ENCODE measurements at places on chromosomes 5 and 9. TPM values are rescaled to one million over a fixed set of nuclear protein-coding genes. Genes with fewer than 3 reads are reported as not detected.

Gene UBE2QL1
- not detected for total RNA-seq

GRCh38 chr5:61286446-61287132 is 45.5 kb upstream of the ZSWIM6 start:
- H3K27me3 ChIP-seq = no peaks in the 10 kb centered on the region
- H3K27ac ChIP-seq = no peak overlapping the region
- DNase-seq = no peak
- H3K4me3 ChIP-seq = no peak overlapping the region
- H3K4me1 ChIP-seq = no peaks in the 10 kb centered on the region

DNA sequence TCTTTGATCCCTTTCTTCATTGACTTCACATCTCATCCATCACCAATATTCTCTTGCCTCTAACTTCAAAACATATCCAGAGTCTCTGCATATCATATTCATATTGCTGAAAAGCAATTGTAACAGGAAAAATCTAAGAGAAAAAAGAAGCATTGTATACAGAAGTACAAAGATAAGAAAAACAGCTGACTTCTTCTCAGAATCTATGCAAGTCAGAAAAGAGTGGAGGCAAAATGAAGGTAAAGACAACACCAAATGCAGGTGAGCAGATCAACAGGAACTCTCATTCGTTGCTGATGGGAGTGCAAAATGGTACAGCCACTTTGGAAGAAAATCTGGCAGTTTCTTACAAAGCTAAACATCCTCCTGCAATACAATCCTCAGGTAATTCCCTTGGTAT is 155.6 kb downstream of the PHF2 start:
- DNase-seq = no peak
- peaks cover 37% of the 10 kb centered on the region for H3K27me3 ChIP-seq
- no peak overlapping the region for H3K27ac ChIP-seq
- no peaks in the 10 kb centered on the region for H3K4me1 ChIP-seq
- H3K36me3 ChIP-seq = peaks cover 8% of the 10 kb centered on the region
- H3K4me3 ChIP-seq = no peak overlapping the region

Gene SCGB3A2
- not detected for total RNA-seq

Gene PLPP7
- total RNA-seq = 0.82 TPM

DNA sequence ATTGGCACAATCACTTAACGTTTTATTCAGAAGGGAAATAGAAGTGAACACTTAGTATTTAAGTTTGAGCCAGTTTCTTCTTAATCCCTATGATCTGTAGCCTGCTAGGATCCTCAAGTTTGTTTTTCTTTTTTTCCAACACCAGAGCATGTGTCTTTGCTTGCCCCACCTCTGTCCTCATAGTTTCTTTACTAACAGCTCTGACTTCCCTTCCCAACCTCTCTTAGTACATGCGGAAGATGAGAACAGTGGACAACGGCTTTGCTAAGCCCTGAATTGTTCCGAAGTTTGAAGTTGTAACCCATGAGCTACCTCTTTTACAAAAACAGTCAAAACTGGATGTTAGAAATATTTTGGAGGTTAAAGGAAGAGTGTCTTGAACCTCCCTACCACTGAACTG is 61.7 kb upstream of the TAF11L2 start:
- peaks cover 6% of the 10 kb centered on the region for H3K4me1 ChIP-seq
- no peak for DNase-seq

All from naive thymus-derived CD8-positive, alpha-beta T cell (primary cell).